ENCODE measurements at places on chromosomes 4 and X. TPM values are rescaled to one million over a fixed set of nuclear protein-coding genes. Genes with fewer than 3 reads are reported as not detected.

The PPAT gene
- 15.2 TPM for polyA plus RNA-seq

The MCUB gene
- 201 TPM for polyA plus RNA-seq

The TEX13D gene
- not detected for polyA plus RNA-seq

The FOXR2 gene
- polyA plus RNA-seq, result not detected

The F8A1 gene
- 38.9 TPM for polyA plus RNA-seq

The NPFFR2 gene
- not detected for polyA plus RNA-seq

DNA sequence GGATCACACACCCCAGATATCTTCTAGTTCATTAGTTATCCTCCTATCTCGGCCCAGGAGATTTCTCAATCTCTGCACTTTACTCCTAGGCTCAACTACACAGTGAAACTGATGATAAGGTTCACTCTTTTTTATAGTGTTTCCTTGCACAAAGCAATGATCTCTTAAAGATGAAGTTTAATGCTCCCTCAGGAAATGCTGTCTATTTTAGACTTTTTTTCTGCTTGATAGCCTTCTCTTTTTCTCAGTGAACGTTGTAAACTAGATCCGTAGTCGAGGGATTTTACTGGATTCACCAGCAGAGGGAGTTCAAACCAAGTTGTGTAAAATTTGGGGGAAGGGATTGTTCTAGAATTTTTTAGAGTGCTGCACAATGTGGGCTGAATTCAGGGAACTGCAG is 269.6 kb downstream of the GBA3 start:
- DNase-seq, result no peak

DNA sequence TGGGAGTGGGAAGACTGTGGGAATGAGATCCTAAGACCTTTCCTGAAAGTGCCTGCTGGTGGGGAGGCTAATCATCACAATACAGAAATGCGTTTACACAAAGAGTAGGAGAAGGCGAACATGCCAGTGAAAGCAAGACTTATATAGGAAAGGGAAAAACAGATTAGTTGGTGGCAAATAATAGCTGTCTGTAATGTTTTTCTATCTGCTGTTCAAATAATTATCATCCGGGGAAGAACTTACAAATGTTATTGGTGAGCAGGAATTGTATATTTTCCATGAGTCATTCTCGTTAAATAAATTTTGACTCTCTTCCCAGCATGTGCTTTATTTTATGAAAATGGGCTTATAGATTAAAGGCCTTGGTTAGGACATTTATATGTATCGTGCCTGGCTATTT is 196.5 kb downstream of the ARHGAP10 start:
- no peak for DNase-seq

GRCh38 chrX:24343719-24344118 is 16.7 kb upstream of the SUPT20HL1 start:
- DNase-seq, result no peak

- DNase-seq, result no peak
Observed at GRCh38 chr4:78482281-78482680, 69.3 kb upstream of the ANXA3 start.

DNA sequence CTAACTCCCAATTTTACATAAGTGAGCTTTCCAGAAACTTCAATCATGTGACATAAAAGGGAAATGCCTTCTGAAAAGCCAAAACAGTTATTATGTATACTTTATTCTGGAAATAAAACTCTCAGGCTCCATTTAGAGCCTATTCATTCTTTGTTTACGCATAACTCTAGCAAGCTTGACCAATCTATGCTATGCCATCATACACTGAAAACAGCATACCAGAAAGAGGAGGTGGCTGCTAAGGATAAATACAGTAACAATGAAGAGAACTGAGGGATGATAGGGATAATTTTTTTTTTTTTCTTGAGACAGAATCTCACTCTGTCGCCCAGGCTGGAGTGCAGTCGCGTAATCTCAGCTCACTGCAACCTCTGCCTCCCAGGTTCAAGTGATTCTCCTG is 24.4 kb downstream of the CDKL2 start:
- no peak for DNase-seq

- DNase-seq, result peak; percentile 1
Observed at GRCh38 chrX:135477576-135477975, 42.9 kb upstream of the INTS6L start.

- DNase-seq, result no peak
Observed at GRCh38 chrX:91137883-91138282, 296.8 kb upstream of the PABPC5 start.

- peak; percentile 22 for DNase-seq
Observed at GRCh38 chrX:133921764-133922389, 63.5 kb downstream of the GPC3 start.

GRCh38 chrX:2576793-2577192 is 76.0 kb upstream of the DHRSX start:
- DNase-seq, result no peak

DNA sequence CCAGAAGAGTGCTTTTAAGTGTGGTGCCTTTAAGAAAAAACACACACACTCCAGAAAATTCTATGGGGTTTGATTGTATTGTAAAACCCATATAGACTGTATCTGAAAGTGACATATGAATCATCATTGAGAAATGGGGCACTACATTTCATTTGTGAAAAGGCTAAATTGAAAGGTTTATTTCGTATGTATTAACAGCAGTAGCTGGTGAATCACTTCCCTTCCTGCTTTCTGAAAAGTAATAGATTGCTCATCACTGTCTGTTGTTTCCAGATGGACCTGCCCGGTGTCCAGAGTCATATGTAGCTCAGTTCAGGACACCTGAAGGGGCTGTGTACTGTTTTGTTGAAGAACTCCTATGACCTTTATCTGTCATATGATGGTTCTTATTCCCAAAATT is 28.1 kb upstream of the HPRT1 start:
- no peak for DNase-seq

GRCh38 chrX:31036895-31037294 is 34.9 kb downstream of the FTHL17 start:
- no peak for DNase-seq

- DNase-seq, result no peak
Observed at GRCh38 chrX:24536551-24536950, 71.5 kb downstream of the PDK3 start.

DNA sequence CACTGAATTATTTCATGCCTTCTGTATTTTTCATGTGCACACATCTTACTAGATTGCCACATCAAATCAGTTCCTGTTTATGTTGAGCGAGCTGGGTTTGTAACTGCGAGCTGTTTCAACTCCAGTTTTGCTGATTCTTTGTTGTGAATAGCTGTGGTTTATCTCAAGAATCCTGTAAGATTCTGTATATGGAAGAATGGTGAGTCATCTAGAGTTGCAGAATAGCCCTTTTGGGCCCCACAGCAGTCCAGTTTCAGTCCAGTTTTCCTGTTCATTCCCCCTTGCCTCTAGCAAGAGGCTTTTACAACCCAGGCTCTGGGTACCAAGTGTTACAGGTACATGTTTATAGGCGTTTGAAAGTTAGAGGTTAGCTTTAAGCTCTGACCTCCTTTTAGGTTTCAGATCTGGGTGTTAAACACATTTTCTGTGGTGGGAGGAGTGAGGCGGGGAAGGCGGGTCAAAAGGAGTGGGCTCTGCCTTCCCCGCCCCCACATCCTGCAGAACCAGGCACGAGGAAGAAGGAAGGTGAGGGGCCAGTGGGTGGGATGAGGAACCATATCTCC is 32.7 kb downstream of the TBC1D14 start:
- peak; percentile 72 for DNase-seq

All from naive thymus-derived CD8-positive, alpha-beta T cell (primary cell).